ENCODE measurements at places on chromosomes 4 and X. TPM values are rescaled to one million over a fixed set of nuclear protein-coding genes. Genes with fewer than 3 reads are reported as not detected.

DNA sequence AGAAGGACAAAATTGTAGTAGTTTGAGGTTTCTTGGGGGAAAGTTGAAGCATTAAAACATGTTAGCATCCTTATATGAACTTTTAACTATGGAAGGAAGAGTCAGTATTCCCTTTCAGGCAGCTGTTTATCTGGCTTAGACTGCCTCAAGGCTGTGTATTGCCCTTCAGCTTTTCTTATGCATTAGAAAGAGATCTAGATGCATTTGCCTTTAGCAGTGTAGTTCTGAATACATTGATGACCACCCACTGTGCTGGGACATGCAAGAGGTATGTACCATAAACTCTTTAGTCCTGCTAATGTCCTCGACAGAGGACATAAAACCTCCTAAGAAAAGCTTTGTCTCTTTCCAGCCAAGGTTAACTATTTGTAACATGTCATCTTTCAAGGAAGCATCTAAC lies 2.9 kb downstream of the FAM200B start:
- no peak for DNase-seq

PITX2 gene
- total RNA-seq: 0.95 TPM

GRCh38 chrX:45266456-45266855 lies 65.8 kb upstream of the DIPK2B start:
- DNase-seq: no peak

MGARP gene
- total RNA-seq: 0.32 TPM

Measured in NCI-H460 (cell line).